ENCODE measurements at places on chromosomes 13 and 19. TPM values are rescaled to one million over a fixed set of nuclear protein-coding genes. Genes with fewer than 3 reads are reported as not detected.

DNA sequence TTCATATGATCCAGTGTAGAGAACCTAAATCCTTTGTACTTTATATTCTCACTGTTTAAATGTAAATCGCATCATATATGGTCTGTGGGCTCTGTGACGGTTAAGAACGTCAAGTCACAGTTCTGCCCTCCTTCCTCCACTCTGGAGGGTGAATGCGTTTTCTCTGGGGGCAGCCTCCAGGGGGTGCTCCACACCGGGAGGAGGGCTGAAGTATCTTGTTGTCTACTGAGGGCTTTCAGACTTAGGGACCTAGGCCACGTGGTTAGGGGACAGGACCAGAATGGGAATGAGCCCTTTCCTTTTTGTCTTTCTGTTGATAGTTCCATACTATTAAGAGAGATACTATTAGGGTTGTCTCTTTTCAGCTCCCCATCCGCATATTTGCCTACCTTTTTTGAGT is 504.9 kb downstream of the FGF9 start:
- H3K4me3 ChIP-seq, result no peak overlapping the region
- H3K4me1 ChIP-seq, result no peaks in the 10 kb centered on the region
- no peak for DNase-seq
- no peaks in the 10 kb centered on the region for H3K36me3 ChIP-seq
- no peak overlapping the region for H3K27ac ChIP-seq
- no peaks in the 10 kb centered on the region for H3K27me3 ChIP-seq

DNA sequence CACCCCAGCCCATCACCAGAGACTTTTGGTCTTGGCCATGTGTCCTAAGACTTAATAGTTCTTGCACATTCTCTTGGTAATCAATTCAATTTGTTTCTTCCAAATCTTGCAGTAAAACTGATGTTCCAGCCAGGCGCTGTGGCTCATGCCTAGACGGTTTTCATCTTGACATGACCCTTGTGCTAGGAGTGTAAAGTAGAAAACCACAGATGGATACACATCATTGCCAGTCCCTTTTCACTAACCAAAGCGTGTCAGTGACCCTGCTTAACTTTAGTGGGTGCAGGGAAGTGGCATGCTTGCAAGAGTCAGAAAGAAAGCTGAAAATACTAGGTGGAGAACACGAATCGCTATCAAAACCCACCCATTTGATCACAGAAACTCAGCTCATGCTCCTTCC is 18.0 kb upstream of the CD70 start:
- no peaks in the 10 kb centered on the region for H3K4me1 ChIP-seq
- no peak overlapping the region for H3K27ac ChIP-seq
- peaks cover 23% of the 10 kb centered on the region for H3K27me3 ChIP-seq
- no peak overlapping the region for H3K4me3 ChIP-seq
- DNase-seq, result no peak

GRCh38 chr13:27309401-27309958 is 38.9 kb downstream of the RASL11A start:
- H3K27me3 ChIP-seq, result no peaks in the 10 kb centered on the region
- no peak for DNase-seq
- H3K36me3 ChIP-seq, result no peaks in the 10 kb centered on the region
- no peak overlapping the region for H3K4me3 ChIP-seq
- no peaks in the 10 kb centered on the region for H3K4me1 ChIP-seq
- no peak overlapping the region for H3K27ac ChIP-seq

DNA sequence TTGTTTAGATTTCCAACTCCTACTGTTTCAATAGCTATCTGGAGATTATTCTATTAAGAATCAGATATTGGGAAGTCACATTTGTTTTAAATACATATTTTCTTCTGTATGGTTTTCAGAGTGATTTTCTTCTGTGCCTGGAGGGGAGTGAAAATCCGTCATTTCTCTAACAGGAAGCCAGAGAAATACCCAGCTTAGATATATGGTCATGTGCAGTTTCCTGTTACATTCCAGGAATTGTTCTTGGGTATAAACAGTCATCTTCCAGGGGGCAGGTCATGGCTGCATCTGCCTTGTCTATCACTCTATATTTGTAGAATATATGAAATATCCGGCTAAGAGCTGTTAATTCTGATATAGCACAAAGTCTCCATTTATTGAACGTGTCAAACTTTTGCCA is 77.5 kb upstream of the MIR17HG start:
- no peak for DNase-seq
- H3K36me3 ChIP-seq, result no peaks in the 10 kb centered on the region
- no peak overlapping the region for H3K27ac ChIP-seq
- no peaks in the 10 kb centered on the region for H3K27me3 ChIP-seq

DNA sequence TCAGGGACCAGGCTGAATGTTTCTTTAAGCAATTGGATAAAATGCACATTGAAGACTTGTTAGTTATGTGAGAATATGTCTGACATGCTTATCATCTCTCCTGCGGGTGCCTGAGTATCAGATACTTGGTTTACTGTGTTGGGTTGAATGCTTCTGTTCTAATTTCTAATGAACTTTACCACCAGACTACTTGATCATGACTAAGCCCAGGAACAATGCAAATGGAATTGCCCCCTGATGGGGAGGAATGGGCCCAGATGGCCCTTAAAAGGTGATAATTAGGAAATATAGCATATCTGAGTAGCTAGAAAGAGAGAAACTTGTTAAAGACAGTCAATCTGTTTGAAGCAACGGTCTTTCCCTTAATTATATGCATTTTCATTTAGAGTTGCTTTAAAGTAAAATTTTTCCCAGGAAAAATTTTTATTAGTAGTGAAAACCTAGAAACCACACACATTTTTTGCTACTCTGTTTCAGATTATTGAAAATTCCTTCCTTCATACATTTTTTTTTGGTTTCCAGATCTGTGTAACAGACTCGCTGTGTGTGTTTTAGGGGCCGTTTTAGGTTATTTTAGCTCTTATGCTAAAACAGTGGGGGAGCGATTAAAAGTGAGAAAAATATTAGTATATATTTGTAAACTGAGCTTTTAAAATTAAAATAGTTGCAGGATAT is 186.6 kb downstream of the TM9SF2 start:
- H3K27me3 ChIP-seq, result no peaks in the 10 kb centered on the region
- H3K27ac ChIP-seq, result no peak overlapping the region
- no peaks in the 10 kb centered on the region for H3K36me3 ChIP-seq
- DNase-seq, result no peak

DNA sequence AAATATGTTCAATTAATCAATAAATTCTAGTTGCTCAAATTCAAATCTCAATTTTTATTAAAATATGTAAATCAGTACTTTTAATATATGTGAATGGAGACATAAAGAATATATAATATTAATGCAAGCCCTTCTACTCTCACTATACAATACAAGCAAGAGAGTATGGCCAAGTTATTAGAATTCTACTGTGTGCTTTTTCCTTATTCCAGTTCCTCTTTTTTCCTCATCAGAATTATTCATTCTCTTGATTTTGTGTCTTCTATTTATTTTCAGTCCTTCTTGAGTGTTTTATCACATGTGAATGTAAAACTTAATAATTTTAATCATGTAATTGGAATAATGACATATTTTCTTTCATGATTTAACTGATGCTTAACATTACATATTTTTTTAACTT is 276.8 kb downstream of the PCDH20 start:
- DNase-seq, result no peak
- no peak overlapping the region for H3K4me3 ChIP-seq
- H3K27me3 ChIP-seq, result no peaks in the 10 kb centered on the region
- no peak overlapping the region for H3K27ac ChIP-seq
- no peaks in the 10 kb centered on the region for H3K4me1 ChIP-seq

GRCh38 chr13:95484052-95484451 is 68.5 kb upstream of the CLDN10 start:
- H3K36me3 ChIP-seq, result no peaks in the 10 kb centered on the region
- H3K4me1 ChIP-seq, result no peaks in the 10 kb centered on the region
- H3K27me3 ChIP-seq, result no peaks in the 10 kb centered on the region
- H3K27ac ChIP-seq, result no peak overlapping the region
- H3K4me3 ChIP-seq, result no peak overlapping the region

The ZNF792 gene
- 12.1 TPM for total RNA-seq

The RXFP2 gene
- not detected for total RNA-seq

The IGFL1 gene
- not detected for total RNA-seq

The RASGRP4 gene
- 13.5 TPM for total RNA-seq

Data from lower lobe of right lung (tissue), 2 donors.